ENCODE measurements at places on chromosomes 1 and 21. TPM values are rescaled to one million over a fixed set of nuclear protein-coding genes. Genes with fewer than 3 reads are reported as not detected.

GRCh38 chr1:156423422-156424352 is 54.7 kb downstream of the RHBG start:
- no peak for DNase-seq

- DNase-seq, result no peak
Measured at GRCh38 chr1:169146576-169147214, 40.2 kb downstream of the ATP1B1 start.

- DNase-seq, result no peak
Measured at GRCh38 chr1:222247811-222248310, 300.0 kb downstream of the HHIPL2 start.

The KCNE1 gene
- 4.3 TPM for total RNA-seq

DNA sequence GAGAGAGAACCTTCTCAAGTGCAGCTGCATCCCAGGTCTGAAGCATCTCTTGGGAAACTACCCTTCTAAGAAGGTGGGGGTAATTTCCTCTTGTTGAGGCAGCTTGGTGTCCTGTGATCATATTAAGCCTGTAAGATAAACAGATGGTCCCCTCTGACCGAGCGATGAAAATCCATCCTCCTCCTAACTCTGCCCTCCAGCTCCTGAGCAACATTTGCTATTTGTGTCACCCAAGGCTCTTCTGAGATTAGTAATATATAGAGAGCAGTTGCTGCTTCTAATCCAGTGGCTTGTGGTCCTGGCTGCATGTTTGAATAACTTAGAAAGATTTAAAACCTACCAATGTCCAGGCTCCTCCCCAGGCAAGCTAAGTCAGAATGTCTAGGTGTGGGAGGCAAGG is 123.7 kb downstream of the DISC1 start:
- DNase-seq, result no peak

The NAV1 gene
- total RNA-seq, result 66.6 TPM

Data from Right ventricle myocardium superior (tissue), 1 donor.